ENCODE measurements at places on chromosomes 7 and 10.

DNA sequence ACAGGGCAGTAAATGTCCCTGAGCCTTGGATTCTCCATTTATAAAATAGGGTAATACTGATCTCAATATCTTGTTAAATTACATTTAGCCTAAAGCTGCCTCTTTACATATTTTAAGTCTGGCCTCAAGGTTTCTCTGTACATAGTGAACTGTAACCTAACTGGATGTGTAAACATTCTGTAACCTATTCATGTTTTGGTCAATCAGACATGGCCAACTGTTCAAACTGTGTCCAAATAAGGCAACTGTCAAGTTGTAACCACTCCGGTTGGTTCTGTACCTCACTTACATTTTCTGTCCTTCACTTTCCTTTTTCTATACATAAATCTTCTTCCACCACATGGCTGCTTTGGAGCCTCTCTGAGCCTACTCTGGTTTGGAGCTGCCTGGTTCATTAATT lies 107.1 kb upstream of the ITGB1 start:
- DNase-seq = no peak

GRCh38 chr10:132461683-132462231 lies 64.8 kb downstream of the PWWP2B start:
- no peak for DNase-seq

GRCh38 chr10:106785528-106785927 lies 379.0 kb downstream of the SORCS1 start:
- no peak for DNase-seq

DNA sequence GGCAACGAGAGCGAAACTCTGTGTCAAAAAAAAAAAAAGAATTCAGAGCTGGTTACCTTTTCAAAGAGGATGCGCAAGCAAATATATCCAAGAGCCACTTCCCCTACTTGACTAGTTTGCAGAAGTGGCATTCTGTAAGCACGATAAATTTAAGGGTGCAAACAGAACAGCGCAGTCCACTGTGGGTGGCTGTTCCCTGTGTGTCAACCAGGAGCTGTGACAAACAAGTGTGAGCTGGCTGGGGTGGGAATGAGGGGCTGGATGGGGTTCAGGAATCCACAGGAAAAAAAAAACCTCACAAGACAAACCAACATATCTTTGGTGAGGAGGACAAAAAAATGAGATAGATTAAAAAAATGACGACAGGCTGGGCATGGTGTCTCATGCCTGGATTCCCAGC lies 15.9 kb downstream of the GUSB start:
- DNase-seq = no peak

DNA sequence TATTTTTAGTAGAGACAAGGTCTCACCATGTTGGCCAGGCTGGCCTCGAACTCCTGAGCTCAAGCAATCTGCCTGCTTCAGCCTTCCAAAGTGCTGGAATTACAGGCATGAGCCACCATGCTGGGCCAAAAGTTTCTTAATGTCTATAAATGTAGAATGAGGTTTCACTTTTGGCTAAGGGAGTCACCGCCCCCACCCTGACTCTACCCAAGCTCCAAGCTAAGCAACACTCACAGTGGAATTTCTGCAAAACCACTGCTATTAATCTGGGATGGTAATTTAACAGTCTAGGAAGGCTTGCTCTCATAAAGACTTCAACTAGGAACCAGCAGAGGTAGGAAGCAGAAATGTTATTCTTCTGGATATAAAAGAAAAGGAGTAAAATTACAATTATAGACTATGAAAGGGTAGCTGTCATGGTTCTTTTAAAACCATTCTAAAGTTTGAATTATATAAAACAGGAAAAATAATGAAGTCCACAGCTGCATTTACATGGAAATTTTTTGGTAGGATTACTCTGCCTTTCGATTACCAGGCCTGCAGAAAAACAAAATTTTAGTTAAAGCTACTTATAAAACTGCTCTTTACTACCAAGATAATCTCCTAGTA lies 211.6 kb downstream of the SFMBT2 start:
- no peak for DNase-seq

GRCh38 chr7:106054156-106054910 lies 57.8 kb downstream of the SYPL1 start:
- DNase-seq = no peak

- no peak for DNase-seq
These were observed 309.7 kb downstream of the TYW1 start for GRCh38 chr7:67306331-67306730.

DNA sequence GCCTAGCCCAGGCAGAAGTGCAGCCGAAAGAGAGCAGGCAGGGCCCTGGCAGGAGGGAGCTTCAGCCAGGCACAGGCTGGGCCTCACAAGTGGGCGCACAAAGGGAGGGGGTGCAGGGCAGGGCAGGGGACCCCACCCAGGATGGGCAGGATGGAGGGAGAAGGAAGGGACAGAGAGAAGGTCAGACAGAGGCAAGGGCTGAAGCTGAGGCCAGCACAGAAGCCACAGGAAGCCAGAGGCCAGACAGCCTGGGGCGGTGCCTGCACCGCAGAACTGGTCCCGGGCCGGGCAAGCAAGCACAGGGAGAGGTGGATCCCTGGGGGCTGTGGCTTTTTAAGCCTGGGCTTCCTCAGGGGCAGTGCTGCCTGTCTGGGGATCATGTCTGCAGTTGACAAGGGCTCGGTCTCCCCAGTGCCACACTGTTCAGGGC lies 16.7 kb downstream of the NOS3 start:
- DNase-seq = no peak

DNA sequence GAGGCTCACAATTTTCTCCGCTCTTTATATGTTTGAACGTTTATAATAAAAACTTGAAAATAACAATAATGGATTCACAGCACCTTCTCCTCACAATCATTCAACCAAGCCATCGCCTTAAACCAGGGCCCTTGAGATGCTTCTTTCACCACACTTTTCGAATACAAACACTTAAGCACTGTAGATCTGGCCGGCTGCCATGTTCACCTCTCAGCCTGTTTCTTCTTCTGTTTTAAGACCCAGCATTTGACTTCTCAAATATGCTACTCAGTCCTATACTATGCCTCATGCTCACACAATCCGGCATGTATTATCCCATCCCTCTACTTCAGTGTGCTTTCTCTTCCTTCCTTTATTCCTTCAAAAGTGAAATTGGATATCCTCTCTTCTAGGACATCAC lies 280.6 kb downstream of the TFEC start:
- DNase-seq = no peak
